Heart right ventricle (tissue), 16 donors: ENCODE measurements at places on chromosomes 1 and 21. TPM values are rescaled to one million over a fixed set of nuclear protein-coding genes. Genes with fewer than 3 reads are reported as not detected.

PDXK gene
- polyA plus RNA-seq, result 102 TPM

DNA sequence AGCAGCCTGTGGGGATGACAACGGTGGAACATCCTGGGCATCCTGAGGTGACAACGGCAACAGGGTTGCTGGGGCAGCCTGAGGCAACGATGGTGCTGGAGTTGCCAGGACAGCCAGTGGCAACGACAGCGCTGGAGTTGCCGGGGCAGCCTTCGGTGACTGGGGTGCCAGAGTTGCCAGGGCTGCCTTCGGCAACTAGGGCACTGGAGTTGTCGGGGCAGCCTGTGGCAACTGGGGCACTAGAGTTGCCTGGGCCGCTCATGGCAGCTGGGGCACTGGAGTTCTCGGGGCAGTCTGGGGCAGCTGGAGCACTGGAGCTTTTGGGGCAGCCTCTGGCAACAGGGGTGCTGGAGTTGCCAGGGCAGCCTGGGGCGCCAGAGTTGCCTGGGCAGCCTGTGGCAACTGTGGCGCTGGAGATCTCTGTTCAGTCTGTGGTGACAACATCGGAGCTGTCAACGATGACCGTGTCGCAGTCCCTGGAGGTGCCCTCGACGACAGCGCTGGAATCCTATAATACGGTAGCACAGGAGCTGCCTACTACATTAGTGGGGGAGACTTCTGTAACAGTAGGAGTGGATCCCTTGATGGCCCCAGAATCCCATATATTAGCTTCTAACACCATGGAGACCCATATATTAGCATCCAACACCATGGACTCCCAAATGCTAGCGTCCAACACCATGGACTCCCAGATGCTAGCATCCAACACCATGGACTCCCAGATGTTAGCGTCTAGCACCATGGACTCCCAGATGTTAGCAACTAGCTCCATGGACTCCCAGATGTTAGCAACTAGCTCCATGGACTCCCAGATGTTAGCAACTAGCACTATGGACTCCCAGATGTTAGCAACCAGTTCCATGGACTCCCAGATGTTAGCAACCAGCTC is 8.2 kb downstream of the SON start:
- no peak for DNase-seq

DNA sequence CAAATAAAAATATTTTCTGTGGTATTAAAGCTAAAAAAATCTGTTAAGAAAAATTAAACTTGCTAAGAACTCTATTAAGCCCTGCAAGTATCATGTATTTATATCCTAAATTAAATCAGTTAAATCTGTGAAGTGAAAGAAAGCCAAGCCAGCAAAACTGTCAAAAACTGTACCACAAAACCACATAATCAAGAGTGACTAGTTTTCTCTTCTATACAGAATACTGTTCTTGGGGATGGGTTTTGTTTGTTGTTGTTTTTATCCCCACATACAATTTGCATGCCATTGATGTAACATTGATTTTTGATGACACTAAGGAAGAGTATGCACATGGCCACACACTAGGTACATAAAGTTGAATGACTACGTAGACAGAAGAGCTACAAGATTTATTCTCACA is 20.4 kb downstream of the DPH5 start:
- no peak for DNase-seq

GRCh38 chr1:182650678-182651338 is 33.6 kb downstream of the RGS8 start:
- no peak for DNase-seq

DNA sequence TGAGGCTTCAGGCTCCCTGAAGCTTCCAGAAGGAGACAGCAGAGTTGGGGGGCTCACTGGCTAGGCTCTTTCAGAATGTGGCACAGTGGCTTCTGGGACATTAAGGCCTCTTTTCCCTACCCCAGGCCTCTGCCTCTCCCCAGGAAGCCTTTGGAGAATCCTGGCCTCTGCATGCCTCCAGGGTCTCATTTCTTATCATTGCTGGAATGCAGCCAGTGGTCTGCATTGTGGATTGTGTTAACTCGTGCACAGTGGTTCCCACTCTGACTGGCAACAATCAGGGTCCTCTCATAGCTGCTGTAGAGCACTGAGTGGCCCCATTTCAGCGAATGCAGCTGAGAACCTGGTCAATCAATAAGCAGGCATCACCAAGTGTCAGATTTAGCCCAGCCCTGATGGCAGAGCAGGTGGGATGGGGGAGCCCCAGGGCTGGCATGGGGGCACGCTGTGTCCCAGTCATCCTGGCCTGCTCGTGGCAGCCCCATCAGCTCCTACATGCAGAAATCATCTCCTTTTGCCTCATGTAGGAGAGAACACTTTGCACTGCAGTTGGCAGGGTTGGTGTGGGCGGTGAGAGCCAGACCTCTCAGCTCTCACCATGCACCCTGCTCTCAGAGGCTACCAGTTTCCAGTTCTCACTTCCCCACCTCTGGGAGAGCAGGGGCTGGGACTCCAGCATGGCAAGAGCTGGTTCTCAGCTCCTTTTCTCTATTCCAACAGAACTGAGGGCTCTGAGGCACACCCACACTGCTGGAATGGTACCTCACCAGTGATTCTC is 13.4 kb downstream of the ADORA1 start:
- no peak for DNase-seq
